D721Med (cell line): ENCODE measurements at places on chromosomes 6 and 20.

- no peak for DNase-seq
Observed at GRCh38 chr6:137246791-137247202, 27.6 kb upstream of the IFNGR1 start.

DNA sequence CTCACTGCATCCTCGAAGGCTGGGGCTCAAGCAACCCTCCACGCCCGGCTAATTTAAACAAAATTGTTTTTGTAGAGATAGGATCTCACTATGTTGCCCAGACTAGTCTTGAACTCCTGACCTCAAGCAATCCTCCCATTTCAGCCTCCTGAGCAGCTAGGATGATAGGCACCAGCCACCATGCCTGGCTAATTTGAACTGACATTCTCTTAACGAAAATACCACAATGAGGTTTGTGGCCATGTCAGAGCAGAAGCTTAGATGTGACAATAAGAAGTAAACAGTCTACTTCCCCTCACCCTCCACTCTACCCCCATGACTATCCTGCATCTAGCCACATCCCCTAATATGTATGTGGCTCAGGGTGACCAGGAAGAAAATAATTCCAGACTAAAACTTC lies 74.8 kb upstream of the PLCB4 start:
- DNase-seq, result no peak

GRCh38 chr20:38501858-38502436 lies 29.3 kb downstream of the RALGAPB start:
- no peak for DNase-seq

DNA sequence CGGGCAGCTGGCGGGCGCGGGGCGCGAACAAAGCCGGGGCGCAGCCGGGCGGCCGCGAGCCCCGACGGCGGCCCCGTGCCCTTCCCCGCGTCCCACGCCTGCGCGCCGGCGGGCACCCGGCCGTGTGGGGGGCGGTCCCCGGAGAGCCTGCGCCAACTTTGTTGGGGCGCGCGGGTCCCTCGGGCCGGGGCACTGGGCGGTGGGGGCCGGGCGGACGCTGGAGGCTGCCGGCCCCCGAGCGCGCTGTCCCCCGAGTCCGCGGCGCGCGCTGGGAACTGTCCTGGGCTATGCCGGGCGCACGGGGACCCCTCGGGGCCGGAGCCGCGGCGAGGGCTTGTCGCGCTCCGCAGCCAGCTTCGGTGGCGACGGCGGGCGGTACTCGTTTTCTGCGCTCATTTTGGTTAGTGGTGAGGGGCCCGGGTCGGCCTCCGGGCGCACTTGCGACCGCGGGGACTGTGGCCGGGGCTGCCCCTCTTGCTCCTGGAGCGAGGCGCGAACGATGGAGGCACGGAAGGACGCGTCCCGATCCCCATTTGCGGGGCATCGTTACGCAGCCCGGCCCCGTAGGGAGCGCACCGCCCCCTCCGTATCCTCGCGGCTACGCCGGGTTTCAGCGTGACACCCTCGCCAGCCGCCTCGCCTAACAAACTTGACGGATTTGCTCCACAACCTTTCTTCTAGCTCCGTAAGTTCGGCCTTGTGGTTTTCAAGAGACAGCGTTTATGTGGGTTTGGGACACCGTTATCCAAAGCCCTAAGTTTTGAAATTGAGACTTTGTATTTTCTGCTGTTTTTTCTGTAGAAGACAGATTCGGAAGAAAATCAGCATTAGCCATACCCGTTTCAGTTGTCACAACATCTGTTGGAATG lies 622 bp downstream of the SS18L1 start:
- peak; percentile 51 for DNase-seq

- DNase-seq, result no peak
Observed at GRCh38 chr6:155106456-155107115, 111.5 kb downstream of the TIAM2 start.

- DNase-seq, result no peak
Observed at GRCh38 chr6:66599541-66599940, 892.5 kb upstream of the EYS start.

DNA sequence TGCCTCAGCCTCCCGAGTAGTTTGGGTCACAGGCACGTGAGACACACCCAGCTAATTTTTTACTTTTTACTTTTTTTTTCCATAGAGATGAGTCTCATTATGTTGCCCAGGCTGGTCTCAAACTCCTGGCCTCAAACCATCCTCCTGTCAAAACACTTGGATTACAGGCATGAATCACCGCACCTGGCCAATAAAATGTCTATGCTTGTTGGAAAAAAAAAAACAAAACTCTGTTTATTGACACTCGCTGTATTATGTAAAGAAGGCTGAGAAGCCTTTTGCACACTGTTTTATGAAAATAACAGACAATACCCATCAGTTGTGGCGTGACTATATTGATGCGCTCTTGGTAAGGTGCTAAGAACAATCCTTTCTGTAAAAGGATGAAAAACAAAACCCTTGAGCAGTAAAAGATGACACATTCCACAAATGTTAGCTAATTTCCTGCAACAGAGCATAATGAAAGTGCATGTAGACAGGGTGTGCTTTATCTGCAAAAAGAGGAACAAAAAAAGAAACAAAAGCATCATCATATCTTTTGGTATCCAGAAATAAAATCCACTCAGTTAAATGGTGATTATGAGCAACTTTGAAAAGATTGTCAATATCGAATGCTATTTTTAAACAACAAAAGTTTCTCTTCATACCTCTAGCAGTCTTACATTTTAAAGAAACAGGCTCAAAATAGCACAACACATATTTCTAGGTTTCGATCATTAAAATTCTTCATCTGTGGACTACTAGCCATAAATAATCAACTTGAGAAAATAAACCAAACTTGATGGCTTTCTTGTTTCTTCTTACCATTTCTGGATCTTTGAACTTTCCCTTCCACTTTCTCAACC lies 108.3 kb upstream of the PHACTR1 start:
- DNase-seq, result no peak

GRCh38 chr6:38116248-38116647 lies 296.7 kb downstream of the ZFAND3 start:
- DNase-seq, result no peak

GRCh38 chr6:167122041-167122826 lies 662 bp upstream of the CCR6 start:
- no peak for DNase-seq

DNA sequence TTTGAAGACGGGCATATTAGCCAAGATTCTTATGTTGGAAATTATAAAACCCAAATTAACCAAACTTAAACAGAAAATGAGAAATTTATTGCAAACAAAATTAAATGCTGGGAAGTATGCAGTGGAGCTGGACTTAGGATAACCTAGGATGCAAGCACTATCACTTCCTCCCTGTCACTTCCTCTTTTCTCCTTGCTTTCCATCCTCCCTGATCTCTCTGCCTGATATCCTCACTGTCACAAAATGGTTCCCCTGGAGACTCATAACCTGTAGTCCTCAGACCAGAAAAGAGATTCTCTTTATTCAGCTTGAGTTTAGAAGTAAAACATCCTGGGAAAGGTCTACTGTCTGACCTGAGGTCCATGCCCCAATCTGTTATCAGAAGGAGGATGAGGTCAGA lies 7.4 kb upstream of the KLHL32 start:
- no peak for DNase-seq

GRCh38 chr6:70310063-70310694 lies 7.3 kb upstream of the COL9A1 start:
- no peak for DNase-seq

DNA sequence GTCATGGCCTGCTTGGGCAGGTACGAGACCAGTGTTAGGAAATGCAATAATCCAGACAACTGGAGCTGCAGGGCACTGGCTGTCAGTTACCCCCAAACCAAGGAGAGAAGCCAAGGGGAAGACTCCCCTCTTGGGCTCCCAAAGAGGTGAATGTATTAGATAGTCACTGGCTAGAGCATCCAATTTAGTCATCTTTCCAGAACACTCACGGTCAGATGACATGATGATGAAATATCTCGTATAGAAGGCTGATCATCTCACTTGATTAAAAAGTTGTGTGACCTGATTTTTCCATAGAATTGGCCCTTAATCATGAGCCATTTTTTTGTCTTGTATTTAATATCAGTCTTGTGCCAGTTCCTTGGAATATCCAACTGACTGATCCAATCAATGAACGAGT lies 40.7 kb downstream of the SLC22A3 start:
- no peak for DNase-seq

DNA sequence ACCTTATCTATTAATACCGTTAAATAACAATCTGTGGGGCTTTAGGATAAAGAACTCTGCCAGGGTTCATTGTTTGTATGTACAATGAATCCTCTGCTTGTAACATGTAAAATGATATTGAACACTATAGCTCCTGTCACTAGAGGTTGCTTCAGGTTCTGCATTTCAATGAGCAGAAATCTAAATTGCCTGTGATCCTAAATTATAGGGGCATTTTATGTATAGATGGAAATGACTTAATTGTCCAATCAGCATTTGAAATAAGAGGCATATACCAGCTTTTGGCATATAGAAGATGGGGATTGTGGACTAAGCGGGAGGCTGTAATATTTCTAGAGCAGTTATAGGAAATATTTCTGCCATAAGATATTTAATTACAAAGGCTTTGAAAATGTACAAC lies 2.0 kb downstream of the NCOA3 start:
- DNase-seq, result no peak

DNA sequence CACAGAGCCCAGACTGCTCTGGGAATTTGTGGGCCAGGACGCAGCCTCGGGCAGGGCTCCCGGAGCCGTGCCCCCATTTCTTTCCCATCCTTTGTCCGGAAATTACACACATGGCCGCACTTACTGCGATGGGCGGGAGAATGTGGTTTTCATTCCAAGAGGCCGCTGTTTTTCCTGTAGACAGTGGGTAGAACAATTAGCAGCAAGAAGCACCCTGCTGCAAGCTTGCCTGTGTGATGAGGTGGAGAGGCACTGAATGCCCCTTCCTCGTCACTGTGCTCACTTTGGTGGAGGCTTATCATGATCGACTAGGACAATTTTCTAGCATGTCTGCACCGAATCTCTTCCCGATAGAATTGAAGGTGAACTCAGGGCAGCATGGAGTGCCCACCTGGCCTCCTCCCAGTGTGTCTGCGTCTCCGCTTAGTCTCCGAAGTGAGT lies 102.8 kb downstream of the DACT2 start:
- no peak for DNase-seq

- no peak for DNase-seq
Observed at GRCh38 chr6:45419571-45420082, 41.9 kb upstream of the SUPT3H start.

- DNase-seq, result no peak
Observed at GRCh38 chr20:25510202-25510601, 75.1 kb downstream of the NINL start.

GRCh38 chr6:31836047-31836473 lies 8.5 kb downstream of the HSPA1B start:
- no peak for DNase-seq

DNA sequence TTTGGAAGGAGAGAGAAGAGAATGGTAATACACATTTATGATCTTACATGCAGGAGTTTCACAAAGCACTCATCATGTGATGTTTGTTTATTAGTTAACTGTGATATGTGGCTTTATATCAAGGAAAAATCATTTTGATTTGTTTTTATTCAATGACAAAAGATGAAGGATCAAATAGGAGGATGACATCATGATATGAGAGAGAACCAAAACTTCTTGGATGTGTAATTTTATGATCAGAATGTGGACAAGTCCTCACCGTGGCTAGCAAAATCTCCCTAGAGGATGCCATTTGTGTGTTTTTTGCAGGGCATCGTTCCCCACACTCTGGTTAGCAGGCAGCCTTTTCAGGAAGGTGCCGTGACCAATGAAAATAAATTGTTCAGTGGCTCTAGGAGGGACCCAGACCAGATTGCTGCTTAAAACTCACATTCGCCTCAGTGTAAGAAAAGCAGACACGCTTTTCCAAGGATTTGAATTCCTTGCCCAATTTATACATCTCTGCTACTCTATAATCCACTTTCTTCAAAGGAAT lies 552.7 kb downstream of the NKAIN2 start:
- DNase-seq, result no peak

DNA sequence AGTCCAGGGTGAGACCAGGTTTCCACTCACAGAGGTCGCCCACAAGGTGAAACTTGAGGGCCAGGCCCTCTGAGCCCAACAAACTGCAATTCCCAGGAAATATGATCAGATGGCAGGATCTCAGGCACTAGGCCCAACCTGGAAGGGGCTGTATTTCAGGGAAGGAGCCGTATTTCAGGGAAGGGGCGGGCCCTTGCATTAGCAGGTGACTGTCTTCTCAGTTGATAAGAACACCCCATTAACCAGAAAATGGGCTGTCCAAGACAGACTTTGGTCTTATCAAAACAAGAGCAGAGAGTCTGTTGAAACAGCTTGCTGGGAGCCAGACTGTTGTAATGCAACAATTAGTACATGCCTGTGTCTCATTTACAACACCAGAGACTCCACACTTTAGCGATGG lies 10.9 kb upstream of the BNIP5 start:
- no peak for DNase-seq
